ENCODE measurements at places on chromosomes 16 and 17.

- DNase-seq, result no peak
These were observed 193.8 kb upstream of the TOX3 start for GRCh38 chr16:52740766-52741165.

GRCh38 chr17:66627985-66628384, 206.9 kb upstream of the CACNG5 start:
- DNase-seq, result no peak

DNA sequence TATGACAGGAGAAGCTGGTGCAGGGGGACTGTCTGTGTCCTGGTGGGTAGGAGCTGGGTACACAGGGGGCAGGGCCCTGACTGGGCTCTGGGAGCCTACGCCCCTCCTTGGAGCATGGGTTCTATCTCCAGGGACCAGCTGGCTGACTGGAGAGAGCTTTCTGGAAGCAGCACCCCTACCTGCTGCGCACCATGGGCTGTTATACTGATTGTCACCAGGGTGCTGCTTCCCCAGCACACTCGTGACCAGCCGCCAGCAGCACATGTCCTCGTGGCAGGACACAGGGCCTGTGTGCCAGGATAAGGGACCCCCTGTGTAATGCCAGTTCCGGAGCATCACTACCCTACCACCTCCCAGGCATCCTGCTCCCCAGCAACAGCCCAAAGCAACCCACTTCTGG, 106.0 kb downstream of the AMFR start:
- DNase-seq, result no peak

- no peak for DNase-seq
These were observed 2.9 kb upstream of the ABCA10 start for GRCh38 chr17:69231521-69231920.

DNA sequence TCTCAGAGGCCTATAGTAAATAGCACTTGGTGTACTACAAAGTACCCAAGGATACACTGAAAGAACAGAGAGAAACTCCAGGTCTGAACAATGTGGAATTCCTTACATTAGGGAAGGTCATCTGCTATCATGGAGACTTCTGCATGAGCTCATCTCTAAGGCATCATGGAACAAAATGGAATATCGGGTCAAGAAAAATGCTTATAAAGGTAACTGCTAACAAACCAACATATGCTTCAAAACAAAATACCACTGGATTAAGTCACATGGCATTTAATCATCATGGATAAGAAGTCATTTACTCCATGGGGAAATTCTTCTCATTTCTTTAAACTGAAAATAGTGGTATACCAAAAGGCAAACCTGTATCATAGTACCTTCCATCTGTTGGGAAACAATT, 34.2 kb downstream of the TXNDC11 start:
- DNase-seq, result no peak

All from activated naive CD4-positive, alpha-beta T cell treated with anti-CD3 and anti-CD28 coated beads, Interleukin-2, amount 10 ng/mL, durations not matched to agents 7 days and 5 days (primary cell).